ENCODE measurements at places on chromosomes 1 and 21.

GRCh38 chr1:246638941-246639655, 72.8 kb downstream of the CNST start:
- DNase-seq = no peak

- DNase-seq = peak; percentile 59
Measured at GRCh38 chr1:97920832-97921571, at the start of gene DPYD. Gene DPYD, minus strand, starts transcription at chr1:97921034. Its CDS starts 112 bp downstream, at chr1:97920922.

DNA sequence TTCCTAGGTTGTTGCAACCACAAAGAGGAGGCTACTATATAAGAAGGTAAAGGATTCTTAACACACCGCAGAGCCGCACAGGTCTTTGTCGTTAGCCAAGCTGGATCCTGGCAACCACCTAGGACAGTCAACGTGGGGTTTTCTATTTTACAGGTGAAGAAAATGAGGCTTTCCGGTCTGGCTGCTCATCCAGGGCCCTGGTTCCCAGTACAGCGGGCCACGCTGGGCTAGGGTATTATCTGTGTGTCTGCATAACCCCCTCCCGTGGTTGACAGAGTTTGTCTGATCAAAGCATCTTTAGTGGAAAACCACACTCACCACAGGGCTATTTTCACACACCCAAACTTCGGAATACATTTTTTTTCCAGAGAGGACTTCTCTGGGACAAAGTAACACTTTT, 39.0 kb upstream of the PDE9A start:
- DNase-seq = no peak

DNA sequence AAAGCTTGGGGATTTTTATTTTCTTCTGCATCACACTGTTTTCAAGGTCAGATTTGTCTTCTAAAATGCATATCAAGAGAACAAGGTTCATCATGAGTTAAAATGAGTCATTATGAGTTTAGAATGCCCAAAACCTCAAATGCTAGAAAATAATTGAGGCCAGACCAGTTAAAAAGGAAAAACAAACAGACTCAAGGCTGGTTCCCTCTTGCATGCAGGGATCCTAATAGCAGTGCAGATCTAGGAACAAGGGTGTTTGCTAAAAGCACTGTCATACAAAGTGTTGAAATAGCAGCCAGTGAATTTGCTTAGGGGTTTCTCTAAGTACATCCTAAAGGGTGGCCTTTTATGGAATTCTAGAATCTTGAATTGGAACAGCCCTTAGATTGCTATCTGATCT, 15.3 kb downstream of the BEND5 start:
- DNase-seq = no peak

GRCh38 chr1:186499571-186499970, 38.7 kb upstream of the PDC start:
- no peak for DNase-seq

- no peak for DNase-seq
Measured at GRCh38 chr1:245397771-245398170, 243.0 kb downstream of the KIF26B start.

DNA sequence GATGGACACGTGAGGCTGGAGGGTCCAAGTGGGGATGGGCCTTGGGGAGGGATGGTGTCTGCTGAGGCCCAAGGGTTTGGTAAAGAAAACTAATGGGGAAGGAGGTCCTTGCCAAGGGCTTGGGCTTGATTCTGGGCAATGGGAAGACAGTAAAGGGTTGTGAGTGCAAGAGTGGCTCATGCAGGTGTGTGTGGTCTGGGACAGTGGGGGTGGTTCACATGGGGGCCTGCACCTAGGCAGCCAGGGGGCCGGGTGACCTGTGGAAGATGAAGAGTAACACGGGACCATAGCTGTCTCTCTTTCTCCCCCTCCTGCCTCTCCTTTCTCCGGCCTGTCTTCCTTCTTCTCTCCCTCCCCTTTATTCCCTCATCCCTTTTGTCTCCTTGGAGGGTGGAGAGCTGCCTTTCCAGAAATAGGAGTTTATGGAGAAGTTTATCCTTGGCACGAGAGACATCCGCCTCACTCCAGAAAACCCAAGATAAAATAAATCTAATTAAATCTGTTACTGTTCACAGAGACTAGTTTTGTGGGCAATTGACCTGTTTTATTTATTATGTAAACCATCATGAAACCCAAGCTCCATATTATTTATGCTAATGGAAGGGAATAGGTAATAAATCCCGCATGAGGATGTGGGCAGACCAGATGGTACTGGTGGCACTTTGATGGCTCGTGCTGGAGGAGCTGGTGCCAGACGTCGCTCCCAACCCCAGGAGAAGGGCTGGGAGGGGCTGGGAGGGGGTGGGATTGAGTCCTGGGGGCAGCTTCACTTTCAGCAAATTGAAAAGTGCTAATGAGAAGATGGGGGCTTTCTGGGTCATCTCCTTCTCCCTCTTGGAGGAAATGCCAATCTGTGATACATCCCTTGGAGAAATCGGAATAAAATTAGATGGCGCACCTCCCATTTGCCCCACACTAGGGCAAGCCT, 272.9 kb upstream of the CSF3R start:
- DNase-seq = no peak

DNA sequence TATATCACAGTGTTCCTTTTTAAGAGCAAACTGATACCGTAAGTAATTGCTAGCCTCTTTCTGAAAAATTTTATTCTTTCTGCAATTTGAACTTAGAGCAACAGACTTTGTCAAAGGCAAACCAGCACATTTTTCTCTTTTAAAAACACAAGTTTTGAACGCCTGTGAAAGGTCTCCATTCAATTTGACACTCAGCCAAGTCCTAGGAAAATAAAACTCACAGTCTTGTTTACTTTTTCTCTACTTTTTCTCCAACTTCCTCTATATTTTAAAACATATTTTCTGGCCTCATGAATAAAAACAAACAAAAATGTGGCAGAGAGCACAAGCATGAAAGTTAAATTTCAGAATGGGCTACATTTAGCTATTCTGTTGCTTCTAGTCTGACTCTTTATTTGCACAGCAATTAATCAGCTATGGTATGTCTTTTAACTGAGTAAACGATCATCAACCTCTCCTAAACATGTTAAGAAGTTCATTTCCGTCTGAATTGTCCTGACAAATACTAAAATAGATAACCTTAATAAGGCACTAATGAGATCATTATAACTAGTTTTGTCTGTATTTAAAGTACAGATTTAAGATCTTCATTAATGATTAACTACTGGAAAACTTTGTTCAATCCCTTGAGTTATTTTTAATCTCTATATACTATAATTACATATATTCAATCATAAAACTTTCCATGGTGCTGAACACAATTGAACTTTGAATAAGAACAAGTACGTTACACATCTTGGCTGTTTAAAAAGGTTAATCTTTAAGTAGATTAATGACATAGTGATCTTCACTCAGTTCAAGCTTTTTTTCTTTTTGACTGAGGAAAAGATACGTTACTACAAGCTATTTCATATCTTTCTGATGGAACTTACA, 550.6 kb downstream of the PTBP2 start:
- no peak for DNase-seq

DNA sequence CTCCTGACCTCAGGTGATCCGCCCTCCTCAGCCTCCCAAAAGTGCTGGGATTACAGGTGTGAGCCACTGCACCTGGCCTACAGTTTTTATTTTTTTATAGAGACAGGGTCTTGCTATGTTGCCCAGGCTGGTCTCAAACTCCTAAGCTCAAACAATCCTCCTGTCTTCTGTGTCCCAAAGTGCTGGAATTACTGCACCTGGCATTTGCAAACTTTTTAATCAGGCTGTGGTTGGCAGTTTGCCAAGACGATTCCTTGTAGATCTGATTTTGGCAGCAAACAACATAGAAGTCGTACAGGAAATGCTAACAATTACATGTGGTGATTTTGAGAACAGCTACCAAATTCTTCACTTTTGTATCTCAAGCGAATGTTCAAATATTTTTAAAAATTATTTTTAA, 10.1 kb downstream of the RBP7 start:
- no peak for DNase-seq

- no peak for DNase-seq
Measured at GRCh38 chr1:11354893-11355553, 82.0 kb downstream of the UBIAD1 start.

- no peak for DNase-seq
Measured at GRCh38 chr1:25036117-25036546, 106.1 kb upstream of the RUNX3 start.

GRCh38 chr1:27060891-27061290, 48.2 kb upstream of the TENT5B start:
- DNase-seq = no peak

- no peak for DNase-seq
Measured at GRCh38 chr1:79353224-79353623, 346.7 kb upstream of the ADGRL4 start.

DNA sequence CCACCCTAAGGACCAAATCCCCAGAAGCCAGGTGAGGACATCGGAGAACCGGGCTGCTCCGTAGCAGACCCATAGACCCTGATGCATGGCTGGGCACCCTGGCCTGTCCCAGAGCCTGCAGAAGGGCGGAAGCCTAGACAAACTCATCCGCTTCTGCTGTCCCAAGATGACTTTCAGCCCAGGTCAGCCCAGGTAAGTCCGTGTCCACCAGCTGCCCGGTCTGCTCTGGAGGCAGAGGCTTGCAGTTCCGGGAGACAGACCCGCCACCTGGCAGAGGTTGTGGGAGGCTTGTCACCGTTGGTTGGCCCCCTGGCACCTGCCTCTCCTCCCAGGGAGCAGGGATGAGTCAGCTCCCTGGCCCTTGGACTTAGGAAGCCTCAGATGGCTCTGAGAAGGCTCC, 22.8 kb upstream of the POFUT2 start:
- DNase-seq = no peak

GRCh38 chr1:2472561-2473177, 3.4 kb upstream of the PLCH2 start:
- no peak for DNase-seq

- no peak for DNase-seq
Measured at GRCh38 chr1:213066363-213066762, 15.3 kb downstream of the RPS6KC1 start.

DNA sequence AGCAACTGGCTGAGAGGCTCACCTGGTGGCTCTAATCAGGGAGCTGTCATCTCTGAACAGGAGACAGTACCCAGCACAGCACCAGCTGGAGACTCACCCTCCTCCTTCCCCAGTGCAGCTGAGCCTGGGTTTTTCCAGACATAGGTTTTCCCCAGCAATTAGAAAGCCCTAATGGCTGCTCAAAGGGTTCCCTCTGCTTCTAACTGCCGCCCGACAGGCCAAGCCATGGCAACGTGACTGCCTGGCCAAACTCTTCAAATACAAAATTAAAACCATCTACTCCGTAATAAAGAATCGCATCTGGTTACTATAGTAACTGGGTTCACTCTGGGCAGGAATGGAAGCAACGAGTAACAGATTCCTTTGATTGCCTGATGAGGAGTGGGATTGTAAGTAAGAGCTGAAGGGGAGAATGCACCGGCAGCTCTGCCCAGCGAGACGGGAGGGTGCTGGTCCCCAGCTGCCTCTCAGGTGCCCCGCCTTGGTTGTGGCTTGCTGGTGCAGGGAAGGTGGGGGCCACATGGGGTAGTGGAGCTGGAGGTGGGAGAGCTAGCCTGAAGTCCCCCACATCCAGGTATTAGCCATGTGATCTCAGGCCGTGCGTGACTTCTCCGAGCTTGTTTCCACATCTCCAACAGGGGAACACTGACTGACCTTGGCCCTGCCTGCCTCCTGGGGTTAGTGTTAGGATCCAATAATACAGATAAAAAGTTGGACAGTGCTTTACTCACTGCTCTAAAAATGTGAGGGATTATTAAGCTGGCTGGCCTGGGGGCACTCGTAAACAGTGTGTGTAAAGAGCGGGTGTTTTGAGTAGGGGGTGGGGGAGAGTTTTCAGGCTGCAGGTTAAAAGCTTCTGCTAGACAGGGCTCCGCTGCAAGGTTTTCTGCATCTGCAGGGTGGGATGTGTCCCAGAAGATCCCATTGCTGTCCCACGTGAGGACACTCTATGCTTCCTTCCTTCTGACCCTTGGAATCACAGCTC, 94.2 kb downstream of the KCNN3 start:
- no peak for DNase-seq

DNA sequence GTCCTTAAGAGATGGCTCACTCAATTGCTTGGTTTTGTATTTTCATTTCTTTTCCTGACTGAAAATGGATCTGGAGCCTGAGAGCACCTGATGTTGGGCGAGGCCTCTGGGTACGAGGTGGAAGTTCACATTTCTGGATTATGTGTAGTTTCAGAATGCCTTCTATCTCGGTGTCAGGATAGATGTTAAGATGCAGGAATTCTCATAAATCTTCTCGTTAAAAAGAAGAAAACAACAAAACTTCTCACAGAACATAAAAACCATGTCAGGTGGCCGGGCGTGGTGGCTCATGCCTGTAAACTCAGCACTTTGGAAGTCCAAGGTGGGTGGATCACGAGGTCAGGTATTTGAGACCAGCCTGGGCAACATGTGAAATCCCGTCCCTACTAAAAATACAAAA, 101.8 kb downstream of the RHOU start:
- no peak for DNase-seq

GRCh38 chr1:40450495-40451237, 390 bp downstream of the ZFP69B start:
- DNase-seq = peak; percentile 15

- DNase-seq = no peak
Measured at GRCh38 chr1:18945401-18945849, 11.1 kb downstream of the IFFO2 start.

DNA sequence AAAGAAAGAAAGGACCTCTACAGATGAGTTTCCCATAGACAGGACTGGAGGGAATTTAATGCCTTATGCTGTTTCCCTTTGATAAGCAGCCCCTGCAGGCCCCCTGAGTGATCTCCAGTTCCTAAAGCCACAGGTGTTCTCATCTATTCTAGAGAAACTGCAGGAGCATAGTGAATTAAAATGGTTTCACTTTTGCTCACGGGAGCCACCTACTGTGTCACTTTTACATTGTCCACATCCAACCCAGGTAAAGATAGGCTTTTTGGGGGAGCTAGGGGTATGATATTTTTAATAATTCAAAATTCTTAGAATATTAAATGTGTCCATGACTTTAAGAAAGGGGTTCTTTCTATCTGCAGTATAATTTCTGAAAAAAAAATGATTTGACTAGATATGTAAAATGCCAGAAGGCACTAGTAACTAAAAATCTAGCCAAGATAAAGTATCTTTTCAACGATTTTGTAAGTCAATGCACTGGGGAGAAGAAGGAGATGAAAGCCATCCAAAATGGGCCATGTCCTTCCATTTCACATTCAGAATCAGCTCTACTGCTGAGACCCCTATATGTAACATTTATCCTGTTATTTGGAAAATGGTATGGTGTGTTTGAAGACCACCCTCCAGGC, 267.3 kb upstream of the DUSP10 start:
- DNase-seq = no peak

DNA sequence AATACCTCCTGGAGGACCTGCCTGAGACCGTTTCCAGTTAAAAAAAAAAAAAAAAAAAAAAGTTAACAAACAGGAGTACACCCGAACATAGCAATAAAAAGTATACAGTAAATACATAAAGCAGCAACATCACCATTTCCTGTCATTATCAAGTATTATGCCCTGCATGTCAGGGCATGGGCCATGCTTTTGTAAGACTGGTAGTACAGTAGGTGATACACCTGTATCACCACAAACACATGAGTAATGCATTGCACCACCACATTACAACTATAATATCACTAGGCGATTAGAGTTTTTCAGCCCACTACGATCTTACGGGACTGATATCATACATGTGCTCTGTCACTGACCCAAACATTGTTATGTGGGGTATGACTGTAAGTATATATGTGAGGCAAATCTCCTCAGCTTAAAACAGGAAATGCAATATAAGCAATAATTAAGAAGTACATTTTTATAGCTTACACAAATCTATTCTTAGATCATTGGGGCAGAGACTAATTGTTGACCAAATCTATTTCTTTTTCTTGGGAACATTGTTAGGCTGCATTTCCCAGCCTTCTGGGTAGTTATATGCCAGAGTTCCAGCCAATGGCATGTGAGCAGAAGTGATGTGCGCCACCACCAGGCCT, 98.1 kb downstream of the PLD5 start:
- no peak for DNase-seq
